ENCODE measurements at places on chromosomes 12 and 14.

DNA sequence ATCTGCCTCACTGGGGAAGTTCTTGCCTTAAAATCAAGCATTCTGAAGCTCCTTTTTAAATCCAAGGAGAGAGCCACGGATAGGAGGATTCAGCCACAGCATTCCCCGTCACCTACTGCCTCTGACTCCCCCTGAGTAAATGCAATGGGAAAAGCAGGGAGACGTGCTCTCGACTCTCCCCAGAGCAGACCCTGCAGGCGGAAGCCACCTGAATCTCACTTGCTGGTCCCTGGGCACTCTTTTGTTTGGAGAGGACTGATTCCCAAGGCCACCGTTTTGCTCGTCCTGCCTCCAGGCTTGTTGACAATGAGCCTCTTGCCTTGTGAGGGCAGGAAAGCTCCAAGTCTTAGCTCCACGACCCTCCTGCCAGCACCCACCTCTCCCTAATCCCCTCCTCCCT, 204.5 kb downstream of the SLC15A4 start:
- DNase-seq: no peak

- DNase-seq: no peak
Measured at GRCh38 chr14:24308342-24309124, 756 bp upstream of the CIDEB start.

GRCh38 chr12:109777544-109777943, 55.7 kb downstream of the TRPV4 start:
- DNase-seq: peak; percentile 54

DNA sequence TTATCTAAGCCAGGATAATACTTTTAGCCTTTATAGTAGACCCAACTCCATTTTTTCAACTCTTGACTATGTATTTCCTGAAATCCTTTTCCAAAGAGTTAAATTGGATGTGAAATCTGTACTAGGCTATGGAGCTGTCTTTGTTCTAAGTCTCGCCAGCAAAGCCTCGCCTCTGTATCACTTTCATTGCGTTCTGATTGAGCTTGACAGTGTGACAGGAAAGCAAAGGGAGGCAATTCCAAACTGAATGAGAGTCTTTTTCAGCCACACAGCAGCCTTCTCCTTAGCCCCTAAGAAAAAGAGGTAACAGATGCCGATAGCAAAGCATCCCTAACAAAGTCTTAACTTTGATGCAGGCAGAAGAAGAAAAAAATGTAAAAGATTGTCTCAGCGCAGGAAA, 154.6 kb upstream of the OTX2 start:
- no peak for DNase-seq

GRCh38 chr12:16605642-16606116, 283 bp downstream of the LMO3 start:
- DNase-seq: no peak

- no peak for DNase-seq
Measured at GRCh38 chr12:41223600-41223999, 35.5 kb downstream of the PDZRN4 start.

DNA sequence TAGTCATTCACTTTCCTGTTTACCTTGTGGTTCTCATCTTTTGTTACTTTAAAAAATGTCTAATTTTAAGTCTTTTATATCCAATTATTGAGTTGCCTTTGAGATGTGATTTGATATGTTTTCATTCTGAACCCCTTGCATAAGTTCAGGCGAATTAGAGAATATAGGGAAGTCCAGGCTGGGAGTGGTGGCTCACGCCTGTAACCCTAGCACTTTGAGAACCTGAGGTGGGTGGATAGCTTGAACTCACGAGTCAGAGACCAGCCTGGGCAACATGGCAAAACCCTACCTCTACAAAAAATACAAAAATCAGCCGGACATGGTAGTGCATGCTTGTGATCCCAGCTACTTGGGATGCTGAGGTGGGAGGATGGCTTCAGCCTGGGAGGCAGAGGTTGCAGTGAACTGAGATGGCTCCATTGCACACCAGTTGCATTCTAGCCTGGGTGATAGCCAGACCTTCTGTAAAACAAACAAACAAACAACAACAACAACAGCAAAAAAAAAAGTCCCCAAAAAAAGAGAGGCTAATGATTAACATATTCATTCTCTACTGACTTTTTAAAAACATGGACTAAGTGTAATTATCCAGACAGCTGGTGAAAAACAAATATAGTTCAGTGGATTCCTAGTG, 451.1 kb upstream of the RGS6 start:
- no peak for DNase-seq

GRCh38 chr12:15546102-15546701, 223.9 kb downstream of the PTPRO start:
- no peak for DNase-seq

GRCh38 chr14:69044965-69045555, 66.0 kb upstream of the ACTN1 start:
- no peak for DNase-seq

DNA sequence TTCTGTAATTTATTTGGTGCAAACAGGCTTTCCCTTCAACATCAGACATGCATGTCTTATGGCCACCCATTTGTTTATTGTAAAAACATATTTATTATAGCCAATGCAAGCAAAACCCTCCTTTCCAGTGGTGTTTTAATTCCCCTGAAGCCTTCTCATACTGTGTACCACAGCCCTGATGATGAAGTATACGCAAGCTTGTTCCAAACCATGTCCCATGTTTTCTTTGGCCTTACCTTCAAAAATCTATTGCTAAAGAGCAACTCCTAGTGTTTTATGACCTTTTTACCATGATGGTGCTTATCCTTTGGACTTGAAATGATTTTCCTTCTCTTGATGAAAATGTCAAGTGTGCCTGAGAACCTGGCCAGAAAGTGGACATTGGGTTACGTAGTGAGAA, 85.9 kb upstream of the CCDC91 start:
- no peak for DNase-seq

DNA sequence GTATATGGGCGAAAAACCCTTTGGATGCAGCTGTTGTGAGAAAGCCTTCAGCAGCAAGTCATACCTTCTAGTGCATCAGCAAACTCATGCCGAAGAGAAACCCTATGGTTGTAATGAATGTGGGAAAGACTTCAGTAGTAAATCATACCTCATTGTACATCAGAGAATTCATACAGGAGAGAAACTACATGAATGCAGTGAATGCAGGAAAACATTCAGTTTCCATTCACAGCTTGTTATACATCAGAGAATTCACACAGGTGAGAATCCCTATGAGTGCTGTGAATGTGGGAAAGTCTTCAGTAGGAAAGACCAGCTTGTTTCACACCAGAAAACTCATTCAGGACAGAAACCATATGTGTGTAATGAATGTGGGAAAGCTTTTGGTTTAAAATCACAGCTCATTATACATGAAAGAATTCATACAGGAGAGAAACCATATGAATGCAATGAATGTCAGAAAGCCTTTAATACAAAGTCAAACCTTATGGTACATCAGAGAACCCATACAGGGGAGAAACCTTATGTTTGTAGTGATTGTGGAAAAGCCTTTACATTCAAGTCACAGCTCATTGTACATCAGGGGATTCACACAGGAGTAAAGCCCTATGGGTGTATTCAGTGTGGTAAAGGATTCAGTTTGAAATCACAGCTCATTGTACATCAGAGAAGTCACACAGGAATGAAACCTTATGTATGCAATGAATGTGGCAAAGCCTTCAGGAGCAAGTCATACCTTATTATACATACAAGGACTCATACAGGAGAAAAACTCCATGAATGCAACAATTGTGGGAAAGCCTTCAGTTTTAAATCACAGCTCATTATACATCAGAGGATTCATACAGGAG, 21.4 kb downstream of the ZNF268 start:
- no peak for DNase-seq

DNA sequence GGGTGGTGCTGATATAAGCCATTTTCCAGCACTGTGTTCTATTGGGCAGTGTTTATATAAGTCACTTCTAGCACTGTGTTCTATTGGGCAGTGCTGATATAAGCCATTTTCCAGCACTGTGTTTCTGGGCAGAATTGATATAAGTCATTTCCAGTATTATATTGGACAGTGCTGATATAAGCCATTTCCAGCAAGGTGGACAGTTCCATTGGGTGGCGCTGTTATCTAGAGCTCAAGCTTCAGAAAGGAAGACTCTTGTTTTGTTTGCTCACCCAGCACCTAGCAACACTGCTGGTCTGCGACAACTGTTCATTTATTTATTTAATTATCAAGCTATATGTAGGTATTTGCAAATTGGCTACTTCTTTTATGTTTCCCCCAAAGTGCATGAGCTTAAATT, 690.3 kb downstream of the AACS start:
- no peak for DNase-seq

DNA sequence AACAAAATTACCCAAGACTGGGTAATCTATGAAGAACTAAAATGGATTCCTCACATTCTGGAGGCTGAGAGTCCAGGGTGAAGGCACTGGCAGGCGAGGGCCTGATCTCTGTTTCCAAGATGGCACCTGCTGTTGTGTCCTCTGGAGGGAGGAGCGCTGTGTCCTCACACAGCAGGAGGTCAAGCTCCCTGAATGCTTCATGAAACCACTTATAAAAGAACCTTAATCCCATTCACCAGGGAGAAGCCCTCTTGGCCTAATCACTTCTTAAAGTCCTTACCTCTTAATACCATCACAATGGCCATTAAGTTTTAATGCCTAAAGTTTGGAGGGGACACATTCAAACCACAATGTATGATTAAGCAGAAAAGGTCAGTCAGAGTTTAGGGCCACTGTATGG, 172.4 kb downstream of the EMP1 start:
- DNase-seq: no peak

- no peak for DNase-seq
Measured at GRCh38 chr14:104215706-104216334, 77.4 kb downstream of the KIF26A start.

DNA sequence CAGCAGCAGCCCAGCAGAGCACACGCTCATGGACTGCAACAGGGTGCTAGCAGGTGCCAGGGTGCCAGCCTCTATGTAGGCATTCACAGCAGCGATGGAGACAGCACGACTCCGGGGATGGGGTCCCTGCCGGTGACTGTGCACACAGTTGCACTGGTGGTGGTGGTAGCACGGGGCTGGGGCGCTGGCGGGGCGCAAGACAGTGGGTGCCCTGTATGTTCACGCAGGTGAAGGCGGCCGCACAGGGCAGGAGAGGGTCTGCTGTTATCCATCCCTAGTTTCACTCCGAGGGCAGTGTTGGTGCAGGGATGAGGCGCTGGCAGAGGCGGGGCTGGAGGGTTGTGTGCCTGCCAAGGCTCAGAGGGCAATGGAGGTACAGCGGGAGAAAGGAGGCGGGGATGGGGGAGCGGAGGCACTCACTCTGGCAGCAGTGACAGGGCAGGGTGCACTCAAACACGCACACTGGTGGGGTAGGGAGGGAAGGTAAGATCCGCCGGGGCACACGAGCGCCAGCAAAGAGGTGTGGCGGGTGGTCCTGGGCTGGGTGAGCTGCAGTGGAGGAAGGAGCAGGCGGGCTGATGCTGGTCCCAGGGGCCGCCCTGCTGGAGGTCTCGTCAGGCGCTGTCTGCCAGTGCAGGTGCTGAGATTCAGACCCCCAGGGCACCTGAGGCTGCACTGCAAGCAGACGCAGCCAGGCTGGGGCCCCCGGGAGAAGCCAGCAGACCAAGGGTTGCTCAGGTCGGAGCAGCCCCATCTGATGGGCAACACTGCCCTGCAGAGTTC, 76.7 kb downstream of the GALC start:
- DNase-seq: no peak

Measured in Peyer's patch (tissue), 4 donors.